Keratinocyte (primary cell): ENCODE measurements at places on chromosomes 13 and 19. TPM values are rescaled to one million over a fixed set of nuclear protein-coding genes. Genes with fewer than 3 reads are reported as not detected.

DNA sequence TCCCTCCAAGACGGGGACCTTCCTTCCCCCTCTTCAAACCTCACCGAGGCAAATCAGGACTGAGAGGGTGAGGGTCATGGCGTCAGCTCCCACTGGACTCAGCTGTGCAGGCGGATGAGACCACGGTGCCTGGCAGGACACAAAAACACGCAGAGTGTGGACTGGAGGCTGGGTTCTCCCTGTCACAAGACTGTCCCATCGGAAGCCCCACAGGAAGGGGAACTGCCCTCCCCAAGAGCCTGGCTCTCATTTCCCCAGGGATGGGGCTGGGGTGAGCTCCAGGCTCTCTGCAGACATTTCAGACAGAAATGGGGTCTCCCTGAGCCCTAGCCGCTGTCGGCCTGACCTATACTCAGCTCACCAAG, at the start of gene LILRB5:
LILRB5 (minus strand) TSS at position 158 of the 365 bp plus-strand sequence; CDS start at position 78, 80 bp downstream.
- no peak for DNase-seq
- peaks cover 17% of the 10 kb centered on the region for H3K27me3 ChIP-seq
- H3K4me1 ChIP-seq: no peaks in the 10 kb centered on the region

The AXL gene
- polyA plus RNA-seq: 12.2 to 36.3 TPM (median 21.7 TPM) in 3 replicates

The PSG4 gene
- polyA plus RNA-seq: 0.10 to 0.27 TPM (median 0.15 TPM) in 3 replicates

GRCh38 chr13:110070046-110070445, 236.9 kb downstream of the COL4A1 start:
- H3K36me3 ChIP-seq: no peaks in the 10 kb centered on the region
- H3K4me1 ChIP-seq: peaks cover 18% of the 10 kb centered on the region
- DNase-seq: no peak
- H3K4me3 ChIP-seq: no peak overlapping the region

DNA sequence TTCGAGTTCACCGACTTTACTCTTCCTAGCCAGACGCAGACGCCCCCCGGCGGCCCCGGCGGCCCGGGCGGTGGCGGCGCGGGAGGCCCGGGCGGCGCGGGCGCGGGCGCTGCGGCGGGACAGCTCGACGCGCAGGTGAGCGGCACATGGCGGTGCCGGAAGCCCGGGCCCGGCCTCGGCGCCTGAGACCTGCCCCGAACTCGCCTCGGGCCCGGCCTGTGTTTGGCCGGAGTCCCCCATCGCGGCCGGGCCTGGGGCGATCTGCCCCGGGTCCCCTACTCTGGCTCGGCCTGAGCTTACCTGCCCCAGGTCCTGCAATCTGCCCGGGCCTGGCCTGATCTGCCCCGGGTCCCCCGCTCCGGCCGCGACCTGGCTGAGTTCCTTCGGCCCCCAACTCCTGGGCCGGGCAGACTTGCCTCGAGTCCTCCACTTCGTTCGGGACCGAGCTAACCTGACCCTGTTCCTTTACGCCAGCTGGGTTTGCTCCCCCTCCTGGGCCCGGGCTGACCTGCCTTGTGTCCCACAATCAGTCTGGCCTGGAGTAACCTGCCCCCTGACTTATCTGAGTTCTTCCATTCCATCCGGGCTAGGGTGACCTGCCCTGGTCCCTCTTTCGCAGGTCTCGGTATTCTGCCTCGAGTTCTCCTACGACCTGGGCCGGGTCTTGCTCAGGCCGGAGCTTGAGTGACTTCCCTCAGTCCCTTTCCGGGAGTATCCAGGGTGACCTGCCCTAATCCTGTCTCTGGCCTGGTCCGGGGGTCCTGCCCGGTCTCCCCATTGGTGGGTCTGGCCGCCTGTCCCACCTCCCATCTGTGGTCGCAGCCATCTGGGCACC, 764 bp downstream of the UPF1 start:
- H3K36me3 ChIP-seq: peaks cover 27% of the 10 kb centered on the region
- H3K27me3 ChIP-seq: no peaks in the 10 kb centered on the region
- no peak for DNase-seq

DNA sequence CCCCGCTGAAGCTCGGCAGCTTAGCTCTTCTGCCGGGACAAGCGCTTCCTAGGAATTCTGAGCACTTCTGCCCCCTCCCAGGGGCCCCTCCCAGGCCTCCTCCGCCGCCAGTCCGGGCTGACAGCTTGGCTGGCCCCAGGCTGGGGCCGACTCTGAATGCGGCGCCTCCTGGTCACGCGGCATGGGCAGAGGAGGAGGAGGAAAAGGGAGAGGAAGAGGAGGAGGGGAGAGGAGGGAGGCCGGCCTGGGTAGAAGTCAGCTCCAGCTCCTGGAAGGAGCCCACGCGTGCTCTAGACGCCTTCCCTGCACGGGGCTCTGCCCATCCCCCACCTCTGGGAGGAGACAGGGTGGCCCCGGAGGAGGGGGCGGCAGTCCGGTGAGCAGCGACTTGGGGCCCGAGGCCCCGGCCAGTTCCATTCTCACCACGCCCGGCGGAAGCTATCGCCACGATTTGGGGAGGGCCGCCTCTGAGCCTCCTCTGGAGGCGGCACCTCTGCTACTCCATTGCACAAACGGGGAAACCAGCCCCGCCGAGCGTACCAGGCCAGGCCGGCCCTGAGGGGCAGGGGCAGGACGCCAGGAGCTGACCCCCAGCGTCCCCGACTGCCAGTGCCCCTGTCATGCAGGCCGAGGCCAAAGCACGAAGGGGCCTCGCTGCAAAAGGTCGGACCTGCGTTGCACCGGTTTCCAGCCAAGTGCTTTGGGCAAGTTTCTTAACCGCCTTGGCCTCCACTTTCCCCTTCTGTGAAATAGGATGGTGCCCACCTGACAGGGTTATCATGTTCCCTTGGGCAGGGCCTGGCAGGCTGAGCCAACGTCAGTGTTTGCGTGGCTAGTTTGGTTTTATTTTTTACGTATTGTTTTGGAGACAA, 31.6 kb downstream of the CCNE1 start:
- no peaks in the 10 kb centered on the region for H3K36me3 ChIP-seq
- H3K4me1 ChIP-seq: peaks cover 32% of the 10 kb centered on the region
- H3K27me3 ChIP-seq: no peaks in the 10 kb centered on the region
- no peak overlapping the region for H3K4me3 ChIP-seq
- DNase-seq: no peak

DNA sequence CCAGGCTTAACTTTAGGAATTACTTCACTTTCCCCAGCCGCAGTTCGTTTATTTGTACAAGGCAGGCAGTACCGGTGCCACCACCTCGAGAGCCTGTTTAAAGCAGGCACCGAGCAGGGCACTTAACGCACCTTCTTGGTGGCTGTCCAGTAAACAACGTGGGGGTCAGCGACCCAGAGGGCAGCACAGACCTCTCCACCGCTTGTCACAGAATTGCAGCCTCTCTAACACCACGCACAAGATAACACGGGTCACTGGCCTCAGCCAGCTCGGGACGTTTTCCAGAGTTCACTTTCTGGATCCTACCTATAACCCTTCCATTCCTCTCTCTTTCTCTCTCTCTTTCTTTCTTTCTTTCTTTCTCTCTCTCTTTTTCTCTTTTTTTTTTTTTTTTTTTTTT, 16.8 kb upstream of the ELAVL1 start:
- no peak overlapping the region for H3K4me3 ChIP-seq
- no peaks in the 10 kb centered on the region for H3K4me1 ChIP-seq
- no peaks in the 10 kb centered on the region for H3K27me3 ChIP-seq
- no peaks in the 10 kb centered on the region for H3K36me3 ChIP-seq
- DNase-seq: no peak
- H3K27ac ChIP-seq: no peak overlapping the region

DNA sequence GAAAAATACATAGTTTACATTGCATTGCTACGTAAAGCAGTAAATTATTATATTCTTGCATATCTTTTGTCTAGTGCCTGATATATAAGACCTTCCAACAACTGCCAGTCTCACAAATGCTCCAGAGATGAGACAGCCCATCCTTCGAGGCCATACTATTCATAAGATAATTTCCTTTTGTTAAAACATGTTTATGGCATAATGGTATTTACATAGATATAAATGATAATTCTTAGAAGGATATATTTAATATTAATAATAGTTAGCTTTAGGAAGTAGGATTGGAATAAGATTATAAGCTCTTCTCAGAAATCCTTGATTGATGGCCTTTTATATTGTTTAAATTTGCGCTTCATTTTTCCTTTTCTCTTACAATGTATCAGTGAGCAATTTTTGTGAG, 1410.1 kb upstream of the MIR17HG start:
- H3K4me3 ChIP-seq: no peak overlapping the region
- no peaks in the 10 kb centered on the region for H3K4me1 ChIP-seq
- no peaks in the 10 kb centered on the region for H3K27me3 ChIP-seq
- no peaks in the 10 kb centered on the region for H3K36me3 ChIP-seq
- no peak overlapping the region for H3K27ac ChIP-seq
- DNase-seq: no peak

- no peaks in the 10 kb centered on the region for H3K36me3 ChIP-seq
- H3K27me3 ChIP-seq: no peaks in the 10 kb centered on the region
- DNase-seq: no peak
- peaks cover 15% of the 10 kb centered on the region for H3K4me1 ChIP-seq
These were observed 5.0 kb upstream of the IGSF23 start for GRCh38 chr19:44608391-44608821.

DNA sequence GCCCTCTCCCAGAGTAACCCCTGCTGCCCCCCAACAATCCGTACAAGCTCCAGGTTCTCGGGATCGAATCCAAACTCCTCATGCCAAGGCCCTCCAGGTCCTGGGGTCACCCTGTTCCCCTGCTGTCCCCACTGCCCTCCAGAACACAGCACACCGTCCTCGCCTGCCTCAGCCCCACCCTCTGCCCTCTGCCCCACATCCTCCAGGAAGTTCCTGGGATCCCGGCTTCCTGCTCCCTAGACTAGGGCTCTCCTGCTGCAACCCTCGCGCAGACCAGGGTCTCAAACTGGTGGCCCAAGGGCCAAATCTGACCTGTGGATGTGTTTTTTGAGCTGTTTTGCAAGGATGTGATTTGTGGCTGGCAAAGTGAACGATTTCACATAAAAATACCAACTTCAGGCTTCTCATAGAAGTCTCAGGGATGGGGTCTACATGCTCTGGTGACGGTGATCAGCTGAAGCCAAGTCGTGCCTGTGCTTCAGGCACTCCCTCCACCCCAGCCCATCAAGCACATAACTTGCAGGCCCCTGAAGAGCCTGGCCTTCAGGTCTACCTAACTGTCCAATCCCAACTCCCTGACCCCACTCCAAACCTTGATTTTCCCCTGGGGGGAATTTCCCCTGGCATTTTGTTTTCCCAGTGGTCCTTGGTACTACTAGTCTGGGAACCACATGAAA, 1.8 kb downstream of the RABAC1 start:
- no peak overlapping the region for H3K27ac ChIP-seq
- no peak for DNase-seq
- peaks cover 14% of the 10 kb centered on the region for H3K4me1 ChIP-seq
- no peak overlapping the region for H3K4me3 ChIP-seq
- no peaks in the 10 kb centered on the region for H3K27me3 ChIP-seq

The ADAMTS10 gene
- not detected in 3 replicates for polyA plus RNA-seq

DNA sequence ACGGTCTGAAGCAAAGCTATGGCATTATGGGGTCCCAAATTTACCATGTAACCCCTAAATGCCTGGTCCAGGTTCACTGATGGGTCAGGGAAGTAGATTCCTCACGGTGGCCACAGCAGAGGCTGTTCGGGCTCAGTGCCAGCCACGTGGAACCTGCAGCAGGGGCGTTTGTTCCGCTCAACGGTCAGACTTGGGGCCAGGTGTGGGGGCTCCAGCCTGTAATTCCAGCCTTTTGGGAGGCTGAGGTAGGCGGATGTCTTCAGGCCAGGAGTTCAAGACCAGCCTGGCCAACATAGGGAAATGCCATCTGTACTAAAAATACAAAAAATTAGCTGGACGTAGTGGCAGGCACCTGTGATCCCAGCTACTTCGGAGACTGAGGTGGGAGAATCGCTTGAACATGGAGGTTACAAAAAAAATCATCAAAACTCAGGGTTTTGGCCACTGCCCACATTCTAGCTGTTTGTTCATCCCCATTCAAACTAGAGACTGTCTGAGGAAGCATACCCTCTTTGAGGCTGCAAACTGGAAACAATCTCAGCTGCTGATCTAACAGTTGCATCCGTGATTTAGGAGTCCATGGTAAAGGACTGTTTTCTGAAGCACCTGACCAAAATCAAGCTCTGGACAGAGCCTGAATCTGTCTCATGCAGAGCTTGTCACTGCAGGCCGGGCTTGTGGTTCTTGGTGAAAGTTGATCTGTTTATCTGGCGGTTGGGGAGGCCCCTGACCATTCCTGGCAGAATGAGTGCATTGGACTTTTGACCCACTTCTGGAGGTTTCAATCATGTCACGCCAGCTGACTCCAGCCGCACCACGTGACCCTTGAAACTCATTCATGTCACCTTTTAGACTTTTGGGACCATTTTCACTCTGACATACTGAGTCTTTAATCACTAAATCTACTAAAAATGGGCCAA, 30.2 kb upstream of the ZNF331 start:
- H3K27ac ChIP-seq: no peak overlapping the region
- no peaks in the 10 kb centered on the region for H3K4me1 ChIP-seq
- H3K27me3 ChIP-seq: no peaks in the 10 kb centered on the region
- no peaks in the 10 kb centered on the region for H3K36me3 ChIP-seq

The FOXA3 gene
- 0.03 to 0.05 TPM in 2 of 3 replicates, not detected in the other for polyA plus RNA-seq

The RFPL4A gene
- not detected in 3 replicates for polyA plus RNA-seq

- H3K36me3 ChIP-seq: no peaks in the 10 kb centered on the region
- peaks cover 7% of the 10 kb centered on the region for H3K4me1 ChIP-seq
- no peak overlapping the region for H3K4me3 ChIP-seq
These were observed 15.4 kb downstream of the MED26 start for GRCh38 chr19:16612636-16613035.

DNA sequence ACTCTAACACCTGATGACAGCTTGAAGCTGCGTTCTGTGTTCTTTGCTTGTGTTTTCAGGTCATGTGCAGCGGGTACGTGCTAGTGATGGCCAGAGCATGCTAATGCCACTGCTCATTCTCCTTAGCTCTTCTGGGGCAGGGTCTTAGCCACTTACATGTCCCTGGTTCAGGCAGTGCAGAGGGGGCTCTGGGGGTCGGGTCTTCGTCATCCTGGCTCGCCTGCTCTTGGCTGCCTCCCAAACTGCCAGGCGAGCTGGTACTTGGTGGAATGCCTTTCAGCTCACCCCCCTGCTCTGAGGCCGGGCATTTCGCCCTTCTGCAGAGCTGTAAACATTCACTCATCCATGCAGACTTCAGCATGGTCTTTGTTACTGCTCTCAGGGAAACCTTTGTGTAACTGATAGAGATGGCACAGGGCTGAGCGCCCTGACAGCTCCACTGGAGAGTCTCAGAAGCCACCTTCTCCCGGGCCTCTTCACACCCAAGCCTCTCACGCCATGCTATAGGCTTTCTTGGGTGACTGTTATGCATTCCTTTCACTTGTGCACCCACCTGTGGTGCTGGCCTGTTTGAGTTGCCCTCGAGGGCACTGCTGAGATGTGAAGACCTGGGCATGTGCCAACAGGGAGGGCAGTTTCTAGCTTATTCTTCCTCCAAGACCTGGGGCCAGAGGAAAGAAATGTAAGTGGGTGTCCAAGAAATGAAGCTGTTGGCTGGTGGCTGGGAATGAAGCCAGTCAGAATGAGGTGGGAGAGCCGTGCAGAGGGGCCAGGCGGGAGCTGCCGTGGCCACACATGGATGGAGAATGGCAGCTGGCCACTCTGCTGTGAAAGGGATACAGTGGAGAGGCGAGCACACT, 24.4 kb downstream of the FAM124A start:
- peaks cover 23% of the 10 kb centered on the region for H3K27me3 ChIP-seq
- H3K4me3 ChIP-seq: no peak overlapping the region
- H3K4me1 ChIP-seq: no peaks in the 10 kb centered on the region
- H3K27ac ChIP-seq: no peak overlapping the region

GRCh38 chr13:33251131-33251661, 34.4 kb downstream of the STARD13 start:
- no peak overlapping the region for H3K4me3 ChIP-seq
- peaks cover 3% of the 10 kb centered on the region for H3K36me3 ChIP-seq
- peak overlapping the region; percentile 50 for H3K27ac ChIP-seq
- H3K27me3 ChIP-seq: no peaks in the 10 kb centered on the region

The VSTM2B gene
- polyA plus RNA-seq: not detected in 3 replicates

The F10 gene
- not detected in 3 replicates for polyA plus RNA-seq

GRCh38 chr19:34363094-34363493, 1.9 kb upstream of the GPI start:
- H3K4me1 ChIP-seq: peaks cover 36% of the 10 kb centered on the region
- no peak overlapping the region for H3K4me3 ChIP-seq
- peaks cover 9% of the 10 kb centered on the region for H3K36me3 ChIP-seq
